ENCODE measurements at places on chromosomes 12 and 14.

DNA sequence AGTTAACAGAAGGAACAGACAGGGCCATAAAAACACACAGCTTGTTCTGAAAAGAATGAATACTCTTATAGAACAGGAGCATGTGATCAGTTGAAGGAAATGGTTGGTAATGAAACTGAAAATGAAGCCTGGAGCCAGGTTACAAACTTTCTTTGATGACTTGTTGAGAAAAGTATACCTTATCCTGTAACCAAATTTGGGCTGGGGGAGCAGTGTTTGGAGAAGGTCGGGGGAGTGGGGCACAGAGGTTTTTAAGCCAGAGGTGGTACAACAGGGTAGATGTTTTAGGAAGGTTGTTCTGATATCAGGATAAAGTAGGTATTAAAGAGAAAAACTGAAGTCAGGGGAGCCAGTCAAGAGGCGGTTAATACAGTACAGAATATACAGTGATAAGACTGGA lies 8.2 kb downstream of the GOLT1B start:
- DNase-seq: no peak

DNA sequence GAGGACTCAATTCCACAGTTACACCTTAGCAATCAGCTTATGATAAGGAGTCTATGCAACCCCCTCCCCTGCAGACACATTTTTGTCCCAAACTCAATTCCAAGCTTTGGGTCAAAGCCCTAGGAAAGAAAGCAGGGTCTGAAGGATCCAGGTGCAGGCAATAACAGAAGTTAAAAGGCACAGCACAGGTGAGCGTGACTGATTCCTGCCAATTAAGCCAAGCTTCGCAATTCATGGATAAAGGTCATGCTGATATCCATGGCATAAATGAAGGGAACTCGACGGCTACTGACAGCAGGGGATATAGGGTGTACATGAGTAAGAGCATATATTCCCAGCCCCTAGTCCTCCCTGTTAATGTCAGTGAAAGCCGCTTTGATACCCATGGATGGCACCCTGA lies 39.3 kb downstream of the C12orf56 start:
- no peak for DNase-seq

- DNase-seq: peak; percentile 17
Measured at GRCh38 chr14:90828642-90829487, 12.6 kb upstream of the TTC7B start.

DNA sequence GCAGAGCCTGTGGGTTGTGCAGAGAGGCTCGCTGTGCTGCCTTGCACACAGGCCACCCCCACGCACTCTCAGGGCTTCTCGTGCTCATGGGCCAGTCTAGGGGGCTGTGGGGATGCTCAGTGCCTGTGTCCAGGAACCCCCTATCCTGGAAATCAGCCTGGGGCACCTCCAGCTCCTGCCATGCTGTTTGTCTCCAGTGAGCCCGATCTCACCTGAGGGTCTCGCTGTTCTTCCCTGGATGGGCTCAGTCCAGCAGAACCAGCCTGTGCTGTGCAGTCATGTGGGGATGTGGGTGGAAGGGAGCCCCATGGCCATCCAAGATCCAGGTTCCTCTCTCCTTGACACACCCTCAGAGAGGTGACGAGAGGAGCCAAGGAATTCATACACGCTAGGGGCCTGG lies 26.7 kb downstream of the SERPINA1 start:
- no peak for DNase-seq

- DNase-seq: no peak
Measured at GRCh38 chr12:102955926-102956737, 1.3 kb upstream of the ASCL1 start.

DNA sequence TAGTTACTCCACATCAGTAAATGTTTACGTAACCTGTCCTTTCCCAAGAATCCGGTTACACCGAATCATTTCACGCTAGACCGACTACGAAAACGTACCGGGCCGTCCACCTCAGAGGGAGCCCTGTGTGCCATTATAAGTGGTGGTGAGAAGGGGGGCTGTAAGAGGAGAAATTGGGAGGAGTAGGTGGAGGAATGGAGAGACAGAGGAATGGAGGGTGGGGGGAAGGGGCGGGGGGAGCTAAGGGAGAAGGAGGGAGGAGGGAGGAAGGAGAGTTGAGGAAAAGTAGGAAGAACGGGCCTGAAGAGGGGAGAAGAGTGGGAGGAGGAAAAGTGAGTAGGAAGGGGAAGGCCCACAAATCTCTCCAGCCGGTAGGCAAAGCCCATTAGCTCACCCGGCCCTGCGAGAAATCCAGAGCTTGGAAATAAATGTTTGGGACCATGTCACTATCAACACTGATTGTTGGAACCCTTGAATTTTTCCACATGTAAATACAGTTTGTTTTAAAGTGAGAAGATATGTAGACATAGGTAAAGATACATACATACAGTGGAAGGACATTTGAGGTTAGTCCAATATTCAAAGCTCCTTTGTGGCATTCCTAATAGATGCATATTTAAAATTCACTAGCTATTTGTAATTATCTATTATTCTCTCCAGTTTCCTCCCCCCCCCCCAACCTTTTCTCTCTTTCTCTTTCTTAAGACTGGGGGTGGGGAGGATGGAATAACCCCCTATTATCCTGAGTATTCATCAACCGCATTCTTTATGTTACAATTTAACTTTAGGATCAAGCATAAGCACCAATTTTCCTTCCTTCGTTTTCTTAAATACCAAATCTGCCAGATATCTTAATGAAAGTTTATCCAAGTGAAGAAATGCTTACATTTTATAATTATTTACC lies 2.1 kb upstream of the FOXG1 start:
- peak; percentile 73 for DNase-seq

- no peak for DNase-seq
Measured at GRCh38 chr12:117109943-117110635, 10.9 kb upstream of the TESC start.

GRCh38 chr12:70277973-70278372 lies 34.7 kb downstream of the CNOT2 start:
- DNase-seq: no peak

- DNase-seq: peak; percentile 48
Measured at GRCh38 chr12:93022603-93023340, 93.7 kb upstream of the EEA1 start.

DNA sequence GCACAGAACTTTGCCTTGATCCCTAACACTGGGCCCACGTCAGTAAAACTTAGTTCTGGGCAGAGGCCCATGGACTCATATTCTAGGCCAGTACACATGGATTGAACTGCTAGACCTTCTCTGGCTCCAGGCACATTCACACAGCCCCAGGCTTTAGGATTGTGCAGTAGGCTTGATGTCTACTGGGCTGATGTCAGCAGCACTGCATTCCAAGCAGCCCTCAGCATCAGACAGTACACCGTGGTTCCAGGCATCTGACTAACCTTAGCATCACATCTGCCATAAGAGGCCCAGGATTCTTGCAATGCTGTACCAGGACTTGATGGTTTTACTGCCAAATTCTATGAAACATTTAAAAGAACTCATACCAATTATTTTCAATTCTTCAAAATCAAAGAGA lies 301.9 kb downstream of the CCER1 start:
- no peak for DNase-seq

GRCh38 chr14:65411656-65412031 lies 886 bp upstream of the FUT8 start:
- DNase-seq: peak; percentile 98

DNA sequence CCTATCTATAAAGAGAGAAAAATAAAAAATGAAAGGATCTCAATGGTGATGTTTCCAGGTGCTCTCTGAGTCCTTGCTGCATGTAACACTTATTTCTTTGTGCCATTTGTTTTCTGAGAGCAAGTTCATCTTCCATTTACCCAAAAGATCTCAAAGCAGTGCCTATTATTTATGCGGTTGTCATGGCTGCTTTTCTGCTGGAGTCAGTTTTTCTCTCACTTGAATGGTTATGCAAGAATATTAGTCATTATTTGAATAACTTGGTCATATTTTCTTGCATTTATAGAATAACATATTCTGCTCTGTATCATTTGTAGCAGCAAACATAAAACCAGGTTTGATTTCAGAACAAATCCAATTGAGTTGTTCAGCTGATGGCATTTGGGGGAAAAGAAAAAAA lies 141.8 kb upstream of the G2E3 start:
- DNase-seq: no peak

DNA sequence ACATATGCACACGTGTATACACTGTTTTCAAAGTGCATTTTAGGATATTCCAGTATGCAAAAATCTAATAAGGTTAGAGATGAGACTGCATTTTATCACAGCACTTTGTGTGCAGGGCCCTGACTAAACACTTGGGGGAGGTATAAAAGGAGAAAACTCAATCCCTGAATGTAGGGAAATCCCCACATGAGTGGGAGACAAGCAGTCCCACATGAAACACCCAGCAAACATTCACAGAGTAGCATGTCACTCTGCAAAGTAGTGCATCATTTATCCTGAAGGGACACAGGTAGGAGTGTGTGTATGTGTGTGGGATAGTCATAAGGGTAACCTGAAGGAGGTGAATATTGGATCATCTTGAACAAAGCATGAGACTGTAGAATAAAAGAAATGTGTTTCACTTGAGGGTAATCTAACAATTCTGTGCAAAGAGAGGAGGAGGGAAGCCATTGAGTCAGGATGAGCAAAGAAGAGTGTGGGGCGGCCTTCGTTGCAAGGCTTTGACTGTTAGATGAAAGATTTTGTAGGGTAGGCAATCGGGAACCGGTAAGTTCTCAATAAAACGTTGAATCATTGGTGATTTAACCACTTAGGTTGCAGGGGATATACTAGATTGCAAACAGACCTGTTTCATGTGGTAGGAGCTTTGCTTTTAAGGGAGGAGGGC lies 2.9 kb downstream of the PRPF40B start:
- peak; percentile 40 for DNase-seq

DNA sequence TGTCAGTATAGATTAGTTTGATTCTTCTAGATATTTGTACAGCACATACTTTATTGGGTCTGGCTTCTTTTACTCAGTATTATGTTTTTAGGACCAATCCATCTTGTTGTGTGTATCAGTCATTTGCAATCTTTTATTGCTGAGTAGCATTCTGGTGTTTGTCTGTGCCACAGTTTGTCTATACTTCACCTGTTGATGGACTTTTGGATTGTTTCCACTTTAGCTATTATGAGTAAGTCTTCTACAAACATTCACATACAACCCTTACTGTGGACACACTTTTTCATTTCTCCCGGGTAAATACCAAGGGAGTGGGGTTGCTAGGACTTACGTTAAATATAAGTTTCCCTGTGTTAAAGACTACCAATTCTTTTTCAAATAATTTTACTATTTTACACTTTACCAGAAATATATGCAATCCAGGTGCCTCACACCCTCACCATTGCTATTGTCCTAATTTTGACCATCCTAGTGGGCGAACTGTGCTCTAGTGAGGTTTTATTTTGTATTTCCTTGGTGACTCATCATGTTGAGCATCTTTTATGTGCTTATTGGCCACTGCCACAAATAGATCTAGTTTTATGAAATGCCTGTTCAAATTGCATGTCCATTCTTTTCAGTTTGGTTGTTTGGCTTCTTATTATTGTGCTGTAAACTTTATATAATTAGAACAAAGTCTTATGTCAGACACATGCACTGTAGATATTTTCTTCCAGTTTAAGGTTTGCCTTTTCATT lies 304.7 kb upstream of the TMTC1 start:
- DNase-seq: no peak

- no peak for DNase-seq
Measured at GRCh38 chr12:28308891-28309290, 118.6 kb downstream of the CCDC91 start.

DNA sequence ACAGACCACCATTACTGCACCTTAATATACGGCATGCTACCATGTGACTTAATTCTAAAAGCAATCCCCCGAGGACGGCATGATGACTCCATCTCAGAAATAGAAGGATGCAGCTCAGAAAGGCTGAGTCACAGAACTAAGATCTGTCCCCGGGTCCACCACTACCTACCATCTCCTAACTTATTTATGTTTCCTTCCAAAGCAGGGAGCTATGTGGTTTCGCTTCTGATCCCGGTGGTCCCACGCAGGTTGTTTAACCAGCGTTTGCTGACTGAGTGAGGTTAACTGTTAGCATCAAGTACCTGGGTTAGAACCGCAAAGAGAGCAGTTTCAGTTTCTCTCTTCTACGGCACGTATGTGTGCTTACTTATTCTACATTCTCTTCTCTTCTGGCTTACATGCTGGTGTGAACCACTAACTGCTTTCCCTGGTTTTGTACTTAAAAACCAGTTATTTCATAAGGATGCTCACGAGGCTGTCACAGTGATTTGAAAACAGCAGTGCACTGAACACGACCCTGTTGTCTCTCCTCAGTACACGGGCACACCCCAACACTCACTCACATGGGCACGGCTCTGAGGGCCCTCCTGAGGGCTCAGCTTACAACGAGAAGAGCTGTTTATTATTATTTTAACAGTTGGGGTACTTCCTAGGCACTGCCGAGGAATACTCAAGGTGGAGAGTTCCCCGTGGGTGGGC lies 66.7 kb downstream of the CCDC88C start:
- DNase-seq: peak; percentile 60

DNA sequence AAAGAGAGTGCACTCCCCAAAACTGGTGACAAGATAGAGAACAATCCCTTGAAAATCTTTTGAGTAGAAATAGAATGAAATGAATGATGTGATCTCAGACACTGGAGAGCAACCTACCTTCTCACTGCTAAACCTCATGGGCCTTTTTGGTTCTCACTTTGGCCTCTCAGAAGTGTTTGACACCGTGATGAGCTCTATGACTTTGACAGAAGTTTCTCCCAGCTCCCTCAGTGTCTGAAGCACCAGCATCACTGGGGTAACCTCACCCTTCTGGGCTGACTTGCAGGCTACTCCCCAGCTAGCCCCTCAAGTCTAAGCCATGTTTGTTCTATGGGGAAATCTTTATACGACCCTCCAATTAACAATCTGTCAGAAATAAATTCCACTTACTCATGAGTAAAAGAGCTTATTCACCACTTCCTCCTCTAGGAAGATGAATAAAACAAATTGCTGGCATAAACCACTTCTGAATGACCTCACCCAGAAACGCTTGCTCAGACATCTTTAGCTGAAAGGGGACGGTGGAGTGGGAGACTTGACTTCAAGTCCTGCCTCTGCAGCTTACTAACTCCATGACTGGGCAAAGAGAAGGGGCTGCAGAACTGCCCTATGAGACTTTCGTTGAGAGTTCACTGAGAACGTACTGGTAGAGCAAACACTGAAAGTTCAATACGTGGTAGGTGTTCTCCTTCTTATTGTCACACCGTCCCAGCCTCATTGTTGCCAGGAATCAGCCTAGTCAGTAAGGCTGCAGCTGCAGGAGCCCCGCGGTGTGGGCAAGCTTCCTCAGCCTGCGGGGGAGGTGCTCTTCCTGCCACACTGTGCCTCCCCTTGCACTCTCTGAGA lies 46.5 kb downstream of the ST8SIA1 start:
- DNase-seq: peak; percentile 56
